Common myeloid progenitor, CD34-positive (primary cell): ENCODE measurements at places on chromosomes 1 and 21.

DNA sequence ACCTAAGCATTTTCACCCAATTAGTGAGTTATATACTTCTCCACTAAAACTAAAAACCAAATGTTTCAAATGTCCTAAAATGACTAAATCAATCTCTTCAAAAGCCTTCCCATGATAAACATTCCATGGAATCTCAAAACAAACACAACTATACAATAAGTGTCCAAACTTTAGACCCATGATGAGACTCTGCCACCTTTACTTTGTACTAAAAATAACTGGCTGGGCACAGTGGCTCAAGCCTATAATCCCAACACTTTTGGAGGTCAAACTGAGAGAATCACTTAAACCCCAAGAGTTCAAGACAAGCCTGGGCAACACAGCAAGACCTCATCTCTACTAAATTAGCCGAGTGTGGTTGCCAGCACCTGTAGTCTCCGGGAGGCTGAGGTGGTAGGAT is 87.4 kb downstream of the EIF4G3 start:
- no peak for DNase-seq

DNA sequence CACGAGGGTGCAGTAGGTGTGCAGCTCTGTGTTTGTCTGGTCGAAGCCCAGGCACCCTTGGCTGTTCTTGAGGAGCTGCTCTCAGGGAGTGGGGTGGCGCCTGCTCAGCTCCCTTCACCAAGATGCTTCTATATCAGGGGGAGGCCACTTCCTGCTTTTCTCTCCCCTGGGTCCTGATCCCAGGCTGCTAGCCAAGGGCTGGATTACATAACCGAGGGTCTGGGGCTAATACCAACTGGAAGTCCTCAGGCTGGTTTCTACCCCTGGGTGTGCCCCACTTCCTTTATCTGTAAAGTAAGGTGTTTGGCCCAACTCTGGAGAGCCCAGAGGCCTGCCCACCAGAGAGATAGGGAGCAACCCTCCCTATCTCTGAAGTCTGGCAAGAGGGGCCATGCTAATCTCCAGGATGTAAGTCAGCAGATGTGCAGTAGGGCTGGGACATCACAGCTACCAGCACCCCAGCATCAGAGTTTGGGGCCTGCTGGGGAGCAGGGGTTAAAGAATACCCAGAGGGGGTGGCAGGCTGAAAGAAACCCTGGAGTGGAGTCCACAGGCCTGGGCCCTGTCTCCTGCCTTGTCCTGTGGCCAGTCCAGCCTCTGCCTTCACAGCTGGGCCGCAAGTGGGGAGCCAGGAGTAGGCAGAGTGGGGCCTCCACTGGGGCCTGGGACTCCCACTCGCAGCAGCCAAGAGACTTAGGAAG is 2.1 kb downstream of the SELENBP1 start:
- peak; percentile 68 for DNase-seq

DNA sequence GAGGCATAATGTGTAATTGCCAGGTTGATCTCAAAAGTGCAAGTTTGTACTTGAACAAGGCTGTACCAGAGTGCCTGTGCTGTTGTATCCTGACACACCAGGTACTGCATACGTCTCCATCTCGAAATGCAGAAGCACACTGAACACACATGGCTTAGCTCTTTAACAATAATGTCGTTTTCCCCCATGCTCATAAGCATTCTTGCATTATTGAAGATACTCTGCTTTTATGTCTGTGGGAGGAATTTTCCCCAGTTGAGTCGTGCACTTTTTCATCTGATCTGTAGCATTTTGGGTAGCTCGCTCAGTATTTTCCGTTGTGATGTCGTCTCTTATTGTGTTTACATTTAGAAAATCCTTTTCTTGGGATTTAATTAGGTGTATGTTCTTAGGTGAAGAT is 98.7 kb downstream of the PCBP3 start:
- no peak for DNase-seq

DNA sequence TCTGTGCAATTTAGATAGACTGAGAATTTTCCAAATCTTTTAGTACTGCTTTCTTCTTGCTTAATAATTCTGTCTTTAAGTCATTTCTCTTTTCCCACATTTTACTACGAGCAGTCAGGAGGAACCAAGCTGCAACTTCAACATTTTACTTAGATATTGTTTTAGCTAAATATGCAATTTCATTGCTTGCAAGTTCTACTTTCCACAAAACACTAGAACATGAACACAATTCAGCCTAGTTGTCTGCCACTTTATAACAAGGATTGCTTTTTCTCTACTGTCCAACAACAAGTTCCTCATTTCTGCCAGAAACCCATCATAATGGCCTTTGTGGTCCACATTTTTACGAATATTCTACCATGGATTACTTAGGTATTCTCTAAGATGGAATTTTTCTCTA is 36.6 kb downstream of the SORT1 start:
- no peak for DNase-seq

DNA sequence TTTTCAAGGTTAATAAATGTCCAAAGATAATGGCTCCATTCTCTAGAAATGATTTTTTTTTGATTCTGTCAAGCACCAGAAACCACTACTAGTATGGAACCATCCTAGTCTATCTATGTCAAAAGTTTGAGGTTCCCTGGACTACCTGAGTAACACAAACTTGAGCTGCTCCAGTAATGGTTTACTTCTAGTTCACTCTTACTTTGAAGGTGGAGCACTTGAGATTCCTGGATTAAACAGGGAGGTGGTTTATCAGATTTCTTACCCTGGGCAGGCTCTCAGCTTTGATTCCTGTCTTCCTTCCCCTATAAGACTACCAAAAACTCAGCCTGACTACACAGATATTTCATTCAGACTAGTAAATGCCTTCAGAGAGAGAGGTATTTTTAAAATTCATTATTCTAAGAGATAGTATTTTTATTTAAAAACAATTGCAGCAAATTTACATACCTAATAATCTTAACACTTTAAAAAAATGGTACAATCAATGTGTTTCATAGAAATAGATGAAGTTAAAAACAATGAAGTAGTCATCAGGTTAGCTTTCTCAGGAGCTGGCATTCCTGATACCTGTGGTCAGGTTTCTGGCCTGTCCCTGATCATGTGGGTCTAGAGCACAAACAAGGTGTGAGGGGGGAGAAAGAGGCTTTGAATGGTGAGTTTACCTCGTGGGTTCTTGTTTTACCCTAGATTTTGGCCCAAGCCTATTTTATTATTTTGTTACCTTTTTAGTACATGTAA is 23.4 kb downstream of the PHC2 start:
- no peak for DNase-seq

DNA sequence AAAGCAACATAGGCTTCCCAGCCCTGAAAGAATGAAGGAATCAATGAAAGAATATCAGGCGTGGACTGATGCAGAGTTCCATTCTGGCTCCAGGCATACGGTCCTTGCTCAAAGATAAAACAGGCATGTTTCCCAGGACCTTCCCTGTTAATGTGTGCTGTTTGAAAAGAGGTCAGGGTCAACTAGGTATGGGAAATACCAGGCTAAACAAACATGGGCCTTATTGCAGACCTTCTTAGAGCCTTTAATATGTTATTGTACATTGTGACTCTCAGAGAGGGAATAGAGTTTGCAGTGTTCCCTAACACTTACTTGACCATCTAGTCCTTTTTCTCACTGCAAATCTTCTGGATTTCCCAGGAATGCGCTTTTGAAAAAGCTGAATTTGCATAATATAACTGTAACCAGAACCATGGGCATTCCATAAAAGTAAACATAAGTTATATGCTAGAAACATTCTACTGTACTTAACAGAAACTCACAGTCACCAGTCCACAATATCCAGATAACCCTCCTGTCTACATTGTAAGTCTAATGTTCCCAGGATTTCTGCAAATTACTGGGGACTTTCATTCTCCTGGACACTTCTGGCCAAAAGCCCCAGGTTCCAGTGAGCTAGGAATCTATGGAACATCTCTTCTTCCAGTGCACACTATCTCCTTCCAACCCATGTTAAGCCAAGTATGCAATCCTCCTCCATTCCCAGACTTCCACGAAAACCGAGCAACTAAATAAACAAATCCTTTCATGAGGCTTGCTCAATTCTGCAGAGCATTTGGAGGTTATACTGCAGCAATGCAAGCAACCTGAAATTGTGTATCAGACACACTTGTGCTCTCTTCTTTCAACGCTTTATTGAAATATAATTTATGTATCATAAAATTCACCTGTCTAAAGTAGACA is 486.6 kb downstream of the SETD4 start:
- DNase-seq: no peak

DNA sequence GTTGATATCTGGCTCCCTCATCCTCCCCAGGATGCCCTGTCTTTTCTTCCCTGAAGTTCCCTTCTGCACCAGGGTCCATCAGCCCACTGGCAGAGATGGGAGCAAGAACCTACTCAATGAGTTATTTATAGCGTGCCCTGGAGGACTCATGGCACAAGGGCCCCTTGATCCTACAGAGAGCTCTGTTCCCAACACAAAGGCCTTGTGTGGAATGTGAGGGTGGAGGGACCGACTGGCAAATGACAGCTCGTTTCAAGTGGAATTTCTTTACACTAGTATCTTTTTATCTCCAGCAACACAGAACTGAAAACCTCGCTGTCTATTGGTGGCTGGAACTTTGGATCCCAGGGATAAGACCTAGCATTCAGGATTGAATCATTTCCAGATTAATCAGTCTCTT is 22.4 kb downstream of the CHI3L2 start:
- DNase-seq: no peak

DNA sequence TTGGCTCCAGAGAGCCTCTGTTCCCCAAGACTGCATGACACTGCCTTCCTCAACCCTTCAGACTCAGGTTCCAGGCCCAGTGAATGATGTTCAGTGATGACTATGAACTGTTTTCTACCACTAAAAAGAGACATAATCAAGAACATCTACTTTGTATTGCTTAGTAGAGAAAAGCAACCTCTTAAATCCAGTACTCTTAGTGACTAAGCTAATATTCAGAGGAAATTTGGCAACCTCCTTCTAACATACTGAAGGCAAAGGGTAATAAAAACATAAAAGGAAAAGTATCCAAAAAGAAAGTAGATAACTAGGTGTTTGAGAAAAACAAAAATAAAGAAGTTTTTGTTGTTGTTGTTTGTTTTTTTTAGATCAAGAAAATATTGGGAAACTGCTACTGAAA is 153.3 kb upstream of the RUNX1 start:
- DNase-seq: no peak

GRCh38 chr1:182394055-182394775 is 2.6 kb upstream of the GLUL start:
- DNase-seq: peak; percentile 33

- DNase-seq: no peak
These were observed 115.1 kb downstream of the HIVEP3 start for GRCh38 chr1:41803656-41804055.

GRCh38 chr21:36388096-36388495 is 2.9 kb downstream of the CHAF1B start:
- DNase-seq: no peak

DNA sequence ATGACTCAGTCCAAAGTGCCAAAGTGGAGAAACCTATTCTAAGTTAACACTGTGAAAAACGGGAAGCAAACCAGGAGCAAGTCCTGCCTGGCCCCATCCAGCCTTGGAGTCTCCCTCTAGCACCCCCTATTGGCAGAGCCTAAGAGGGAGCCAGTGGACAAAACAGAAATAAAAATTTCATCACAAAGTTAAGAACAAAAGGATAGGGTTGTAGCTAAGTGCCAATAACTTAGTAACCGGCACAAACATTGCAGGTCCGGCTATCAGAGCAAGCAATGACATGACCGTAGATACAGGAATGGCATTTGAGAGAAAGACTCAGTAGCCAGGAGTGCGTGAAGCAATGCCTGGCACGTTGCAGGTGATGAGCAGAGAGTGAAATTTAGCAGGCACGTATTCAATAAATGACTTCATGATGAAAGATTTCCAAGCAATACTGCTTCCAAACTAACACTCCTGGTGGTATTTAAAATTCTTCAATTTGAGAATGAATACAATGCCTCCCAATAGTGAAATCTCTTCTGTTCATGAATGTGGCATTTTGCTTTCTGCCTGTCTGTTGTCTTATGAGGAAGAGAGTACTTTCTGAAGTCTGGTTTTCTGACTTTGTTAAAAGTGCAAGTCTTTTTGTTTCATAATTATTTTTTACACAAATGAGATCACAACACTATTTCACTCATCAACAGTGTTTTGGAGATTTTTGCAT is 391.0 kb downstream of the OMA1 start:
- DNase-seq: peak; percentile 53

- no peak for DNase-seq
These were observed 9.8 kb downstream of the SLC9A1 start for GRCh38 chr1:27144920-27145661.

DNA sequence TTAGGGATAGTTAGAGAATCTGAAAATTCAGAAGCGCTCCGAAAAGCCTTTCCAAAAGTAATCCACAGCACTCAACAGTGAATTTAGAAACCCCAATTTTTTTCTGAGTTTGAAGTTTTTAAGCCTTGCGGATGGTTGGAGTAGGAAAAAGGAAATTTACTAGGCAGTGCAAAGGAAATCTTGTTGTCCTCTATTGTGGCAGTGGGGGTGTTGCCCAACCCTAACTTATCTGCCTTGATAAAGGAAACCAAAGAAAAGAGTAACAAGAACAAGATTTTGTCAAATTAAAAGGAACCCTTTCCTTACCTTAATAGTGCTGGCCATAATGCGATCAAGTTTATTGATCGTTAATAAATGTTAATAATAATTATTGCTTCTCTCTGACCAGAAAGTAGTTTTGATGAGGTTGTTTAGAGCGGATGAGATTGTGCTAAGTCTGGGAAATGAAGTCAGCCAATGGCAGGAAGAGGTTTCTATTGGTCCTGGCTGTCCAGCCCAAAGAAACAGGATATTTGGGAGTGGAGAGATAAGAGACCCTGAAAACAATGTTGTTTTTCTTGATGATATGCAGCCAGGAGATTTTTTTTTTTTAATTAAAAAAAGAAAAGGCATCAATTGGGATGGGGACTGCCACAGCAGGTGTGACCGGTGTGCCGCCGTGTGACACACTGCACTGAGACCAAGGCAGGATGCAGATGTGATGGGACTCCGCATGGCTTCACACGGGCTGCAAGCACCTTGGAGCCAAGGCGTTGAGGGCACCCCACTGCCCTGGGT is at the start of gene ERG:
TSS of gene ERG (minus strand) at position 421 of the 777 bp plus-strand sequence. CDS start at position 324, 97 bp downstream.
- DNase-seq: peak; percentile 93

DNA sequence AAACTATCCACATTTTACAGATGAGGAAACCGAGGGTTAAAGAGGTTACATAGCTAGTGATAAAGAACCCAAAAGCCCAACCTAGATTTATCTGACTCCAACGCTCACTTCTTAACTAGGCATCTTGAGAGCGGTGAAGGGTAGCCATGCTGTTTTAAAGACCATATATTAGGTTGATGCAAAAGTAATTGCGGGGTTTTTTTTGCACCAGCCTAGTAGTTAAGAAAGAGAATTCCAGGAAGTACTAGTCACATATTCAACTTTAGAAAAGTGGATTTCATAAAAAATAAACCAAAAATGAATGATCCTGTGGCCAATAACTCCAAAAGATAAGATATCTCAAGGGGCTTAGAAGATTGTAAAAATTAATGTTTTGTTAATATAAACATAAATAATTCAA is 162.1 kb downstream of the GLUL start:
- DNase-seq: no peak

DNA sequence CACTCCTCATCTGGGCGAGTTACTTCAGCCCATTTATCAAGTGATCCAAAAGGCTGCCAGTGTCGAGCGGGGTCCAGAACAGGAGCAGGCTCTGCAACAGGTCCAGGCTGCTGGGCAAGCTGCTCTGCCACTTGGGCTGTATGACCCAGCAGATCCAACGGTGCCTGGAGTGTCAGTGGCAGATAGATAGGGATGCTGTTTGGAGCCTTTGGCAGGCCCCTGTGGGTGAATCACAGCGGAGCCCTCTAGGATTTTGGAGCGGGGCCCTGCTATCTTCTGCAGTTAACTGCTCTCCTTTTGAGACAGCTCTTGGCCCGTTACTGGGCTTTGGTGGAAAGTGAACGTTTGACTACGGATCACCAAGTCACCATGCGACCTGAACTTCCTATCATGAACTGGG is 7.5 kb downstream of the MMEL1 start:
- DNase-seq: no peak

- no peak for DNase-seq
These were observed 16.6 kb upstream of the ABCG1 start for GRCh38 chr21:42202321-42202720.
